ENCODE measurements at places on chromosomes 2 and 18.

DNA sequence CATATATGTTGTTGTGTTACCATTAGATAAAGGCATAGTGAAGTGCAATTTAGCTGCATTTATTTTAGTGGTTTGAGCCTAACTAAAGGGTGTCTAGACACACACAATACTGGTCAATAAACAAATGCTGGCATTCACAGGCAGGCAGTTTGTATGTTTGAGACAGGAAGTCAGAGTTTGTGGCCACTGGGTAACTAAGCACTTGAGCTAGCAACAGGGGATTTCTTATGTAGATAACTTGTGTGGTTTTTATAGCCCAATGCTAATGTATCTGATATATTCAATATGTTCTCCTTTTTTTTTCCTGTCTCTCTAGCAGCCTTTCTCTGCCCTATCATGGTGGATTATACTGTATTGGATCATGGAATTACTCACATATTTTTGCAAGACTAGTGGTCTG is 38.1 kb downstream of the LRRTM4 start:
- DNase-seq = no peak

DNA sequence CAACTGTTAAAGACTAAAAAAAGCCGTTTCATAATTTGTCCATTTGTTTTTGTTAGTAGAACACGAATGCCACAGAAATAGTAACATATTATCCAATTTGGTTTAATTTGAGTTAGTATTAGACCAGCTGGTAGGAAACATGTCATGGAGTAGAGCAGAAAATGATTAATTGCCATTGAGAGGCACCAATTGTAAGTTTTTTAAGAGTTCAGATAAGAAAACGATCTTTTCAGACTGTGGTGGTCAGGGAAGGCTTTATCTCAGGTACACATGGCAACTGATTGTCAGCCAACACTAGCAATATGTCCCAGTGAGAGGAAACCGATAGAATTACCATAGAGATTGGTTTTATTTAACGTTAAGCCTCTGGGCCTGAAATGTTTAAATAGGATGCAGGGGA is 438.2 kb upstream of the MAP2 start:
- DNase-seq = no peak

GRCh38 chr2:215356948-215357461 is 45.1 kb downstream of the ATIC start:
- no peak for DNase-seq

DNA sequence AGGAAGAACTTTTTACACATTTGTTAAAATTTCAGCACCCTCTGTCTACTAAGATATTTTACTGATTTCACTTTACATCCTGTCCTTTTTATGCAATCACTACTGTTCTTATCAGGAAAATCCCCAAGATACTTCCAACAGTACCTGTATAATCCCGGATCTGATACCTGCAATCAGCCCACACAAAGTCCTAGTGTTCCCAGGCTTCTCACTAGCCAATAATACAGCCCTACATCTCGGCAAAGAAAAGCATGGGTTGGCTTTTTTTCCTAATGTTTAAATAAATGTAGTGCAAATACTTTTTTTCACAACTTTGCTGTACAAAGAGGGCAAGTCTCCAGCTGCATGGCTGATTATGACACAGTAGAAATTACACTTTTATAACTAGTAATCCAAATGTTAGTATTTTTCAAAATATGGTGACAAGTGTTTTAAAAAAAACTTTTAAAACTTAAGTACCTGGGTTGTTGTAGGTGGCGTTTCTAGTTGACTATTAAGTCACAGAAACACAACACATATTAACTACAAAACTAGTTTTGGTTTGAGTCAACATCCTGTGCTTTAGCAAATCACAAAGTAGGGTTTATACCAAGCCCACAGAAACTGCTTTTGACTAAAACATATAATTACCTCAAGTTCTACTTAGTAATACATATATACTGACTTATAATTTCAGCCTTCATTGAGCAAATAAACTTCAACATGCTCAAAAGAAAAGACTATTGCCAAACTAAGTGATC is 19.5 kb downstream of the CNOT11 start:
- DNase-seq = no peak

DNA sequence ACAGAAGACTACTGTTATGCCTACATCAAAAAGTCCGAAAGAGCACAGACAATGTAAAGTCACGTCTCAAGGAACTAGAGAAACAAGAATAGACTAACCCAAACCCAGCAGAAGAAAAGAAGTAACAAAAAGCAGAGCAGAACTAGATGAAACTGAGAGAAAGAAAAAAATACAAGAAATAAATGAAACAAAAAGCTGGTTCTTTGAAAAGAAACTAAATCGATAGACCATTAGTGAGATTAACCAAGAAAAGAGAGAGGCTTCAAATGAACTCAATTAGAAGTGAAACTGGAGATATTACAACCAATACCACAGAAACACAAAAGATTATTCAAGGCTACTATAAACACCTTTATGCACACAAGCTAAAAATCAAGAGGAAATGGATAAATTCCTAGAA is 271.8 kb downstream of the MBD2 start:
- no peak for DNase-seq

- peak; percentile 9 for DNase-seq
These were observed 459.5 kb downstream of the DLGAP1 start for GRCh38 chr18:3995476-3996102.

DNA sequence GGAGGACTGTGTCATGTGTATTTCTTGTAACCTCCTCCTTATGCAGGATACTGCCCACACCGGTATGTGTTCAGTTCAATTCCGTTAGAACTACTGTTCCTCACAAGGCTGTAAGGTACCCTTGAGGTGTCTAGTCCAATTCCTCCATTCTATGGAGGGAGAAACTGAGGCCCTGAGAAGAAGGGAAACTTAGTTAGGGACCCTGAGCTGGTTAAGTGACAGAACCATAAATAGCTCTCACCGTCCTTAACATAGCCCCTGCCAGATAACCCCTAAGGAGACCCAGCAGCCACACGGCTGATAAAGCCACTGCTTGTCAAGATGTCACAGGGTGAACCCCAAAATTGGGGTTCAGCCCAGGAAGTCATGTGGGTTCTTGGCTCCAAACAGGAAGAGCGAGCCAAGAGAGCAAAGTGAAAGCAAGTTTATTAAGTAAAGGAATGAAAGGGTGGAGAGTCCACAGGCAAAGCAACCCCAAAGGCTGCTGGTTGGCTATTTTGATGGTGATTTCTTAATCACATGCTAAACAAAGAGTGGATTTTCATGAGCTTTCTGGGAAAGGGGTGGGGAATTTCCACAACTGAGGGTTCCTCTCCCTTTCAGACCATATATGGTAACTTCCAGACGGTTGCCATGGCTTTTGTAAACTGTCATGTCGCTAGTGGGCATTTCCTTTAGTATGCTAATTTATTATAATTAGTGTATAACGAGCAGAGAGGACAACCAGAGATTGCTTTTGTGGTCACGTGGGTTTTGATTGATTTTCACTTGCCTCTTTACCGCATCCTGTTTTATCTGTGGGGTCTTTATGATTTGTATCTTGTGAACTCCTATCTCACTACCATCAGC is 83.4 kb upstream of the RTN4 start:
- DNase-seq = no peak

DNA sequence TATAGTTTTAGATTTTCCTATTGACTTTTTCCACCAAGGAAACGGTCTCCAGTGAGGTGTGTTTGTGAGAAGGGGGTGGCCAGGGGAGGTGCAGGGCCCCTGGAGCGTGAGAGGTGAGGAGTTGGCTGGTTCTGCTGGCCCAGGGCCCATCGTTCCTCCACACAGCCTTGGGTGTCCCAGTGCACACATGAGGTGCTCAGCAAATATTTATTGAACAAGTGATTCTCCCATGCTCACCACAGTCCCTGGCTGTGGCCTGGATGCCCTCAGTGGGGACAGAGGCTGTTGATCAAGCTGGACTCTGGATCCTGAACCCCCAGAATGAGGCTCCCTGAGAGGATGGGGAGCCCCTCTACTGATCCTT is 5.0 kb downstream of the HAAO start:
- DNase-seq = no peak

- DNase-seq = no peak
These were observed 258.5 kb downstream of the RND3 start for GRCh38 chr2:150228936-150229335.

DNA sequence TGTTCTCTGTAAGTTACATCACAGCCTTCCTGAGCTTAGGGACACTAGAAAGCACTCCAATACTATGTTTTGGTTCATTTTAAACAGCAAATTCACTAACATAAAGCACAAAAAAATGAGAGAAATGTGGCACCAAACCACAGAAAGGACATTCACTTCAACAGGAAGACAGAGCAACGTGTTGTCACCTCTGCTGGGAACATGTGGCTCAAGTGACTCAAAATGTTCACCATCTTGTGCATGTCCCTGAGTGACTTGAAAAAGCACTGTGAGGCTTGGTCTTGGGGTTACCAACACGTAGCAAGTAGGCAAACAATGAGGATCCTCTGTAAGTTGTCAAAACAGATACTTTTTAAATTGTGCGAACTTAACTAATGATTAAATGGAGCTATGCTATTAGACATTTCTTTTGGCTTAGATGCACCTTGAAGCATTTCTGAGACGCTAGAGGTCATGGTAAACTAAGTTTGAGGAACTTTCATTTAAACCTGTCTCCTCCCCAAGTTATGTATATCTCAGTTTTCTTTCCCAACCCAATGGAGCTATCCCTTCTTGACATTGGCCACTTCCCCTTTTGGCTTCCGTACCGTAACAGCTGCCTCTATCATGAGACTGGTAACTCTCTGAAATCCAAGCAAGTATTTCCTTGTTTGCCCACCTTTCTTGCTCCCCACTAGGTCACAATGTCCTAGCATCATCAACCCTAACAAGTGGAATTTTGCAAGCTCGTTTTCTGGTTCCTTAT is 14.0 kb upstream of the ST6GAL2 start:
- no peak for DNase-seq

DNA sequence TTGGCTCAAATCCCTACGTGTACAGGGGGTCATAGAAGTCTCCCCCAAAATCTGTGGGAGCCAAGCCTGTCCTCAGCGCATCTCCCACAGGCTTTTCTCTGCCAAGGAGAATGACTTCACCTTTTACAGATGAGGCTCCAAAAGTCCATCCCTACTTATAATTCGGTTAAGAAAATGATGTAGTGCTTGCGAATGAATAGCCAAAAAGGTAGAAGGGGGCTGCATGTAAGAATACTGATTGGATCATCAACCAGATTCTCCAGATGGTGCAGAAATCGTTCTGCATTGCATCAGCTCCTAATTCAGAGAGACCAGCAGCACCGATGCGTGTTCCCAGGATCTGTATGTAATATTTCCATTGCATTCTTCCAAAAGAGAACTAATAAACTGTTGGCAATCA is 91.9 kb downstream of the EPHA4 start:
- DNase-seq = no peak

GRCh38 chr2:45276914-45277313 is 267.7 kb upstream of the SIX2 start:
- no peak for DNase-seq

- no peak for DNase-seq
These were observed 391.5 kb downstream of the IRS1 start for GRCh38 chr2:226408141-226408540.

DNA sequence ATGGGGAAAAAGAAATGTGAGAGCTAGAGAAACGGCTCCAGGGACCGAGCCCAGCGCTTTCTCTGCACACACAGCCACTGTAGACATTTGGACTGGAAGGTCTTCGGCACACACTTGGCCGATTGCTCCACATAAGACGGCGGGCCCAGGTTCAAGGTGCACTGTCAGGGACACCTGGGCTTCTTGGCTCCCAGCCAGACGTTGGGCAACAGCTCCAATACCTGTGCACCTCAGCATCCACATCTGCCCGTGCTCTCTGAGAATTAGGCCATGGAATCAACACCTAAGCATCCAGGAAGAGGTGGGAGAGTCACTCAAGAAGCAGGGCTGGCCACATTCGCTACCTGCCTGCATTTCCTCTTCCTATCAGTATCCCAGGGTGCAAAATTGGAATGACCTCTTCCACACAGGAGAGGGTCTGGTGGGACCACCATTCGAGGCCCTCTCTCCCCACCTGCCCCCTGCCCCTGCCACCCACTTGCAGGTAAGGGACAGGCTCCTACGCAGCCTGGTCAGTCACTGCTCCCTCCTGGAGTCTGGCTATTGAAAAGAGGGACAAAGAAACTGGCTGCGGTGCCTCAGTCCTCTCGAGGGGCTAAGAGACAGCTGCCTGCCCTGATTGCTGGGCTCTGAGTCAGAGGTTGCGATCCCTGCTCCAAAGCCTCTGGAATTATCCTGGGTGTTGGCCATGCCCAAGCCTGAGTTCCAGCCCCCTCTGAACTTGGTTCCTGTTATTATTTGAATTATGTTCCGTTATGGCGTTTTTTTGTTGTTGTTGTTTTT is 40.1 kb upstream of the TAF1B start:
- DNase-seq = no peak

DNA sequence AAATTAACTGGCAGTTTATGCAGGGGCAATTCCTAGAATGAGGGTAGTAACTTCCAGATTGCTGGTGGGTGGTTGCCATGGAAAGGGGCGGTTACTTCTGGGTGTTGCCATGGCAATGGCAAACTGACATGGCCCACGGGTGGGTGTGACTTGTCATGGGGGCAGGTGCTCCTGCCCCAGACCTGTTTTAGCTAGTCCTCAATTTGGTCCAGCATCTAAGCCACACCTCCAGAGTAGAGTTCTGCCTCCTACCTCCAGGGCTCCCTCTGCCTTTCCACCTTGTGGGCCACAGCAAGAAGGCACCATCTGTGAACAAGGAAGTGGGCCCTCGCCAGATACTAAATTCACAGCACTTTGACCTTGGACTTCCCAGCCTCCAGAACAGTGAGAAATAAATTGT is 148.7 kb downstream of the TFCP2L1 start:
- DNase-seq = no peak

DNA sequence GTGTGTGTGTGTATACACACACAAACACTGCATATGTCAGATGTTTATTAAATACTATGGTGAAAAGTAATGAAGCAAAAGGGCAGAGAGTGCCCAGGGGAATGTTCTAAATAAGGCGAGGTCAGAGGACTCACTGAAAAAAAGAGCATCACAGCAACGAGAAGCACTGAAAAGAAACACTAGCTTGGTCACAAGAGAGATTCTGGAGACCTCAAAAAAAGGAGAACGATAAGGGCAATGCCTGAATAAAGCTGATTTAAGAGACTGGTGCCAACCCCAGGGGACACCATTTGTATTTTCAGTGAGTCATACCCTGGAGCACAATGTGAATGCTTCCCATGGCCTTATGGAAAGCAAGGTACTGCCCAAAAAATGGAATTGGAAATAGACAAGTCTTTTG is 14.5 kb downstream of the SLC40A1 start:
- DNase-seq = no peak

GRCh38 chr18:74196220-74197119 is 48.1 kb downstream of the TIMM21 start:
- DNase-seq = peak; percentile 17

- peak; percentile 22 for DNase-seq
These were observed 446.6 kb downstream of the IRS1 start for GRCh38 chr2:226352941-226353560.

DNA sequence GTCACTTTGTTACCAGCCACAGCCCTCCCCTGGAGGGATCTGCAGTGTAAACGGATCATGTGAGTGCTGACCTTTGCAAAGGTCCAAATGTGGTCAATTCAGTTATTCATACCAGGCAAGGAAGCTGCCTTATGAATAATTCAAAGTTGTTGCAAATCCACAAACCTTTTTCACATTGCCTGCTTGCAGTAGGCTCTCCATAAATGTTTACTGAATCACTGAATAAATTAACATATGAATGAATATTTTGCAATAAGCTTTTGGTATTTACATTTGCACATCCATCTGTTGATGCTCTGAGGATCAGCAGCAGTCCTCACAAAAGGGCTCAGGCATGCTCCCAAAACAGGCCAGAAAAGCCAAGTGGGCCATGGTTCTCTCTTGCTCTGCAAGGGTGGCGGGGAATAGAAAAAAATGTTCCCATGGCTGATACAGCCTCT is 156.8 kb downstream of the VAPA start:
- no peak for DNase-seq

Measured in NCI-H1436 treated with DMSO at 0.1 percent for 48 hours (cell line).